ENCODE measurements at places on chromosomes 5 and 9. TPM values are rescaled to one million over a fixed set of nuclear protein-coding genes. Genes with fewer than 3 reads are reported as not detected.

GRCh38 chr9:137479892-137480685, 21.0 kb upstream of the NSMF start:
- no peak for DNase-seq

GRCh38 chr9:135612437-135612836, 26.9 kb downstream of the GLT6D1 start:
- no peak for DNase-seq

DNA sequence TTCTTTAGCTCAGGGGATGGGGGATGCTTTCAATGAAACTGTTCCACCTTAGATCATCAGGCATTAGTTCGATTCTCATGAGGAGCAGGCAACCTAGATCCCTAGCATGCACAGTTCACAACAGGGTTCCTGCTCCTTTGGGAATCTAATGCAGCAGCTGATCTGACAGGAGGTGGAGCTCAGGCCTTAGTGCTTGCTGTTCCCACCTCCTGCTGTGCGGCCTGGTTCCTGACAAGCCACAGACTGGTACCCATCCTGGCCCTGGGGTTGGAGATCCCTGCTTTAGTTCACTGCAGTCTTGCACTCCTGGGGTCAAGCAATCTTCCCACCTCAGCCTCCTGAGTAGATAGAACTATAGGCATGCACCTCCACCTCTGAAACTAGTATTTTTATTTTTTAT, 1369.8 kb upstream of the NUDT12 start:
- no peak for DNase-seq

DNA sequence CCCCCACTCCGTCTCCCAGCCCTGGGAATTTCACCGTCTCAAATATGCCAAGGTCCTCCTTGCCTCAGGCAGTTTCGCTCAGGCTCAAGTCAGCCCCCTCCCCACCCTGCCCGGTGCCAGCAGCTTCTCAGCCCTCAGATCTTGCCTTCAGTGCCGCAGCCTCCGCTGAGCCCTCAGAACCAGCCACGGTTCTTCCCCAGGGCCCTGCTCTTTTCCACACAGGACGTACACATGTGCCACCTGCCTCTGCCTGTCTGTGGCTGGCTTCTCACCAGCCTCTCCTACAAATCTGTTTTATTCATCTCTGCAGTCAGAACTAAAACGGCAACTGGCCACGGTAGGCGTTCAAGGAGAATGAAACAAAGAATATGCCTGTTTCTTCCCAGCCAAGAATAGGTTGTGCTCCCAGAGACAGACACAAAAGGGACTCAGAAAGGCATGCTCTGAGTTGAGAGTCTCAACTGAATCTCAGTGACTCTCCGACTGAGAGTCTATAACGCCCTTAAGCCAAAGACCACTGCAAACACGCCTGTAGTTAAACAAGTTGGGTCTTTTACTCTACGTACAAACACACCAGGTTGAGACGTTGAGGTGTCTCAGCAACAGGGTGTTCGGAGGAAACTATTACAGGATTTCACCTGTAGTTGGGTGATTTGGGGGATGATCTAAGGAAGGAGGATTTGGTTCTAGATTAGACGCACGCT, 10.6 kb upstream of the GRIN1 start:
- DNase-seq = peak; percentile 19

SKP2 gene
- 36.8 TPM for total RNA-seq

INPP5E gene
- 20.1 TPM for total RNA-seq

DNA sequence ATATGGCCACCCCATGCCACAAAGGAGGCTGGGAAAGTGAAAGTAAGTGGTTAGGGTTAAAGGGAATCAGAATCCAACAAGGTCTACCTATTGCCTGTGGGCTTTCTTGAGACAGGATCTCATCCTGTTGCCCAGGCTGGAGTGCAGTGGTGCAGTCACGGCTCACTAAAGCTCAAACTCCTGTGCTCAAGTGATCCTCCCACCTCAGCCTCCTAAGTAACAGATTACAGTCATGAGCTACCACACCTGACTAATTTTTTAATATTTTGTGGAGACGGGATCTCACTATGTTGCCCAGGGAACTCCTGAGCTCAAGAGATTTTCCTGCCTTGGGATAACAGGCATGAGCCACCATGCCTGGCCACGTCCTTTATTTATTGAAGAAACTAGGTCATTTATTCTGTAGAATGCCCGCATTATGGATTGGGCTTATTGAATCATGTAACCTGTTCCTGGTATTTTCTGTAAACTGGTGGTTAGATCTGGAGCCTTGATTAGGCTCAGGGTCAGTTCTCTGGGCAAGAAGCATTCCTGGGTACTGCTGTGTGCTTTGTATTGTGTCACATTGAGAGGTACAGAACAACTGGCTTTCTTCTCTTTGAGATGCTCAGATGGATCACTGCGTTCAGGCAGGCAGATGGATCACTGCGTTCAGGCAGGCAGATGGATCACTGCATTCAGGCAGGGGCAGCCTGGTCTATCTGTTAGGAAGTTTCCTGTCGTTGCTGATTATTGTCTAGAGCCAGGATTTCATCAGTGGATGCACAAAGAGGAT, 41.6 kb downstream of the ERGIC1 start:
- no peak for DNase-seq

DNA sequence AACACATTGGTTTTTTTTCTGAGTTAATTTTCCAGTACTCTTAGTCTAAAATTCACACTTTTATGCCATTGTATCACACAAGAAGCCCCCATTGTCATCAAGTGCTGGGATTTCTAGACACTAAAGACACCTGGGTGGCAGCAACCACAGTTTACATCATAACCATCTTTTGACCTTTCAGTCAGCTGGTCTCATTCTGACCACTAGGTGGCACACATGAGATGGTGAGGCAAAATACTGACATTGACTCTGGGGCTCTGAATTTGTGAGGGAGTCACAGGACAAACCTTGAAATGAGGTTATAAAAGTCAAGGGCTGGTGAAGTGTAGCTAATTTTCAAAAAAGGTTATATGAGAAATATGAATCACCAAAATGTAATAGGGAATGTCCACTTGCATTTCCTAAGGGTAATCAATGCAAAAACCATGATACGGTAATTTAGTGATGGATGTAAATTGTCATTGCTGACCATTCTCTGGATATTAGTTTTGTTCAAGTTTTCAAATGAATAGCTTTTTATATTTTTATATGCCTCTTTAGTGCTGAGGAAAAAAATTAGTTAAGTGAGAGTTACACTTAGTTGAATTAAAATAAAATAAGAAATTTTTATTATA, 229.4 kb downstream of the DMAC1 start:
- DNase-seq = peak; percentile 65

DNA sequence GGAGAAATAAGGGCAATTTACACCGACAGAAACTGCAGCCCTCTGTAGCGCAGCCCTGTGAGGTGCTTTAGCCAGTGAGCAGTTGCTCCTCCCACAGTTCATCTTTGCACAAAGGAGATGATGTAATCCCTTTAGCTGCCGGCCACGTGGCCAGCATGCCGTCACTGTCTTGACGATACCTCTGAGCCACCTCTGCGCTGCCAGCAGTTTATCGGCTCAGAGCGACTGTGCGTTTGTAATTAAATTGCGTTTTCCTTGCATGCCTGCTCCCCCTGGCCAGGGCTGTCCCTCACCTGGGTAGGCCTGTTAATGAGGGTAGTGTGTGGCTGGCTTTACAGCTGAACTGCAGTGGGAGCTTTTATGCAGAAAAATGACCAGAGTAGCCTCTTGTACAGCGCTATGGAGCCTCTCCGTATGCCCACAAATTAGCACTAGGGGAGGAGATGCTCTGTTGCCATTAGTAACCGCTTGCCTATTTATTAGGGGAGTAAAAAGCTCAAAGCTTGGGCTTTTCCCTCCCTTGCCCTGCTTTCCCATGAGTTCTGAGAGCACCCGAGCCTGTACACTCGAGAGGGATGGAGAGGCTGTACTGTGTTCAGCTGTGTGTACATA, 107.0 kb downstream of the TRIO start:
- no peak for DNase-seq

GRCh38 chr9:135343837-135344522, 135.6 kb upstream of the PPP1R26 start:
- peak; percentile 57 for DNase-seq

DNA sequence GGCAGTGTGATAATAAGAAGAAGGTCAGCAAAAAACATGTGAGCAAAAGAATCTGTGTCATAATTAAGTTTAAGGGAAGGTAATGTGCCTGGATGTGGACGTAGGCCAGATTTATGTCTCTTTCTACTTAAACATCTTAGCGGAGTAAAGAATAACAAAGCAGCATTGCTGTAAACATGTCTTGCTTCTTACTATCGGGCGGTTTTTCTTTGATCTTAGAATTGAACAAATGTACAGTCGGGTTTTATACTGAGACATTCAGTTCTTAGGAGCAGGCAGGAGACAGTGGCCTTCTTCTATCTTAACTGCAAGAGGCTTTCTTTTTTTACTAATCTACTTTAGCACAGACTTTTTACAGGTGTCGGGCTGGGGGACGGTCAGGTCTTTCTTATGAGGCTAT, 40.4 kb upstream of the FLT4 start:
- DNase-seq = no peak

SLCO6A1 gene
- total RNA-seq = not detected

INSL6 gene
- total RNA-seq = not detected

- no peak for DNase-seq
These were observed 71.4 kb upstream of the SMIM23 start for GRCh38 chr5:171714261-171714660.

PCDHGB2 gene
- total RNA-seq = 0.34 TPM

- DNase-seq = no peak
These were observed 73.9 kb downstream of the WNK2 start for GRCh38 chr9:93257808-93258331.

GRCh38 chr5:80566711-80567259, 3.3 kb downstream of the ANKRD34B start:
- DNase-seq = no peak

- DNase-seq = no peak
These were observed 42.5 kb upstream of the EXOC3 start for GRCh38 chr5:400282-401145.

- DNase-seq = no peak
These were observed 73.9 kb downstream of the KIF24 start for GRCh38 chr9:34254966-34255825.

- DNase-seq = no peak
These were observed 6.4 kb downstream of the PRKAA1 start for GRCh38 chr5:40791715-40792139.

CDC20B gene
- 0.07 TPM for total RNA-seq

- DNase-seq = peak; percentile 27
These were observed 7.1 kb downstream of the RAPGEF1 start for GRCh38 chr9:131732636-131733289.

GRCh38 chr5:105630803-105631202, 2039.9 kb downstream of the EFNA5 start:
- no peak for DNase-seq

SEMA4D gene
- total RNA-seq = 182 TPM

DNA sequence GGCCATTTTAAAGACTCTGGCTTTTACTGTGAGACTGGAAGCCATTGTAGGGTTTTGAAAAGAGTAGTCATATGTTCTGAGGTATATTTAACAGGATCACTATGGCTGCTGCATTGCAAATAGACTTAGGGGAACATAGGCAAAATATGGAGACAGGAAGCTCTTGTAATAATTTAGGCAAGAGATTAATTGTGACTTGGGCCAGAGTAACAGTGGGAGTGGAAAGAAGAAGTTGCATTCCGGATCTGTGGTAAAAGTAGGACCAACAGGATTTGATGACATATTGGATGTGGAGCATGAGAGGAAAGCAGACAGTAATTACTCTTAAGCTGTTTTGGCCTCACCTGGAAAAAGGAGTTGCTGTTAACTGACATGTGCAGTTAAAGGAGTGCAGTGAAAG, 85.6 kb downstream of the SMIM15 start:
- DNase-seq = no peak

DNA sequence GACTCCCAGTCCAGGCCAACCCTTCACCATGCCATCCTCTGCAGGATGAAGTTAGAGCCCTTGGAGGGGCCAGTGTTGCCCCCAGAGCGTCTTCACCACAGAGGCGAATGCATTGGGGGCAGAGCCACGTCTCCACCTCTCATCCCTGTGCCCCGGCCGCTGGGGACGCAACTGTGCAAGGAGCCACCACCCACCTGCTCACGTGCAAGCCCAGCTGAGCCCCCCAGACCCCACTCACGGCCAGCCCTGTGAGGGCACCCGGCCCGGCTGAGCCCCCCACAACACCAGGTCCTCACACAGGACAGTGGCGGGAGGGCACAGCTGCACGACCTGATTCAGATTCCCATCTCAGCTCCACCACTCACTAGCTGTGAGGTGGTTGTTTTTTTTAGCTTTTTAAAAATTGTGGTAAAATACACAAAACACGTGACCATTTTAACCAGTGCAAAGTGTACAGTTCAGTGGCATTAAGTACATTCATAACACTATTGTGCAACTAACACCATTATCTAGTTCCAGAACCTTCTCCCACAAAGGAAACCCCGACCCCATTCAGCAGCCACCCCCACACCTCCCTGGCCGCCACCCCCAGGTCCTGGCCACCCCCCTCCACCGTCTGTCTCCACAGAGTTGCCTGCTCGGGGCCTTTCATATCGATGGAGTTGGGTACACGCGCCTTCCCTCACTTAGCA, 33.5 kb upstream of the UBAC1 start:
- DNase-seq = no peak

DNA sequence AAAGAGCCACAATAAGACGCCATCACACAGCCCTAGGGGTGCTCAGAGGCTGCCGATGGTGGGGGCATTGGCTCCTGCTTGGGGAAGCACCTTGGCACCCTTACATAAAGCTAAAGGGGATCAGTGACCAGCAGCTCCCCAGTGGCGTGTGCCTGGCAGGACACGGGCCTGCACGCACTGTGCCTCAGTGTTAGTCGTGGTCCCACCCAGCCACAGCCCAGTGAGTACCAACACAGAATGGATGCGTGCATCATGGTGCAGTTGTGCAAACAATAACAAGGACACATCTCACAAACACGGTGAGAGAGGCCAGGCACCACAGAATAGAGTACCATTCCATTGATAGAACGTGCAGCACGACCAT, 103.2 kb downstream of the WNK2 start:
- DNase-seq = no peak

POLR3G gene
- total RNA-seq = 6.3 TPM

DNA sequence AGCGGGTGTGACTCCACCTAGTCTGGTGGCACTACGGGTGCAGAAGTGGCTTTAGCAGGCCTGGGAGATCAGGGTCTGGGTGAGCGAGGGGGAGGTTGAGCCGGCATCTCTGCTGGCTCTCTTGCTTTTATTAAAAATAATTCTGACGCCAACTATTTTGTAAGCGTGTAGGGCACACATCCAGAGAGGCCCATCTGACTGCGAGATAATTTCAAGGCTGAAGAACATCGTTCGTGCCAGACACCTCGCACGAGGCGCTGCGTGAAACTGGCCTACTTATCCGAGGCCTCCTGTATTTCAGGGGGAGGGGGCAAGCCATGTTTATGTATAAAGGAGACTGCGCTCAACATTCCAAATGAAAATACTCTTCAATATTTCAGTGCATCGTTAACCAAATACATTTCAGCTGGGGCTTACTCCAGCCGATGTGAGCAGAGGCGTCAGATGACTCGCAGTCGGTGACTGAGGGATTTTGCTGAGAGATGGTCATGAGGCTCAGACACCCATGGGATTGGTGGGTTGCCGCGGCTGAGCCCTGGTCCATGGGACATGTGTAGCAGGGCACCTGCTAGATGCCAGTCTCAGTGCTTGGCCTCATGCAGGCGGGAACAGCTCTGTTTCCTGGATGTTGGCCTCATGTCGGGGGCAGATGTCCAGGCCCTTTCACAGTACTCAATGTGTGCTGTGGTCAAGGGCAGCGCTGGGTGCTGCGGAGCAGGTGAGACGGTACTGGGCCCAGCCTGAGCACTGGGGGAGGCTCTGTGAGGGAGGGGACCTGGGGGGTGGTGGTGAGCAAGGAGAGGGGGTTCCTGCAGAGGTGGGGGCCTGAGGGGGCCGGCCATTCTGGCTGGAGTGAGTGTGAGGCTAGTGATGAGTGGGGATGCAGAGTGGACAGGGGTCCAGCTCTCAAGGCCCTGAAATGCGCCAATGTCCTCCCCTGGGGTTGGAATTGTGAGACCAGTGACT, 201.5 kb downstream of the DAB2IP start:
- DNase-seq = no peak

GRCh38 chr9:99266255-99267023, 44.4 kb downstream of the SEC61B start:
- peak; percentile 74 for DNase-seq
